CD4-positive, alpha-beta T cell treated with Interleukin-17A for 1 hour (primary cell): ENCODE measurements at places on chromosomes 2 and 18.
A peak's percentile ranks its signal among the peaks of the same experiment; 100 is the strongest.

GRCh38 chr2:112055730-112056625 lies 909 bp downstream of the TMEM87B start:
- DNase-seq: peak; percentile 41

GRCh38 chr2:239233576-239233975 lies 167.2 kb downstream of the HDAC4 start:
- DNase-seq: no peak

DNA sequence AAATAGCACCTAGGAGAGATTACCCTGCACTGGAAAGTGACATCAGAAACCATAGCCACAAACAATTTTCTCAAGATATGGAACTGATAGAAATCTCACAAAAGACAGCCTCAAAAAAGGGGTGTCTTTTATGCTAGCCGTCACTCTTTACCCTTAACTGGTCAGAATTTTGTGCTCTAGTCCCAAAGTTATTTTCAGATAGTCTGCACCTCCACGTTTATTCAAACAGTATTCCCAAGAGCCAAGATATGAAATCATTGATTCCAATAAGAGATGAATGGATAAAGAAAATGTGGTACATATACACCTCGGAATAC lies 23.5 kb upstream of the PMAIP1 start:
- DNase-seq: no peak

DNA sequence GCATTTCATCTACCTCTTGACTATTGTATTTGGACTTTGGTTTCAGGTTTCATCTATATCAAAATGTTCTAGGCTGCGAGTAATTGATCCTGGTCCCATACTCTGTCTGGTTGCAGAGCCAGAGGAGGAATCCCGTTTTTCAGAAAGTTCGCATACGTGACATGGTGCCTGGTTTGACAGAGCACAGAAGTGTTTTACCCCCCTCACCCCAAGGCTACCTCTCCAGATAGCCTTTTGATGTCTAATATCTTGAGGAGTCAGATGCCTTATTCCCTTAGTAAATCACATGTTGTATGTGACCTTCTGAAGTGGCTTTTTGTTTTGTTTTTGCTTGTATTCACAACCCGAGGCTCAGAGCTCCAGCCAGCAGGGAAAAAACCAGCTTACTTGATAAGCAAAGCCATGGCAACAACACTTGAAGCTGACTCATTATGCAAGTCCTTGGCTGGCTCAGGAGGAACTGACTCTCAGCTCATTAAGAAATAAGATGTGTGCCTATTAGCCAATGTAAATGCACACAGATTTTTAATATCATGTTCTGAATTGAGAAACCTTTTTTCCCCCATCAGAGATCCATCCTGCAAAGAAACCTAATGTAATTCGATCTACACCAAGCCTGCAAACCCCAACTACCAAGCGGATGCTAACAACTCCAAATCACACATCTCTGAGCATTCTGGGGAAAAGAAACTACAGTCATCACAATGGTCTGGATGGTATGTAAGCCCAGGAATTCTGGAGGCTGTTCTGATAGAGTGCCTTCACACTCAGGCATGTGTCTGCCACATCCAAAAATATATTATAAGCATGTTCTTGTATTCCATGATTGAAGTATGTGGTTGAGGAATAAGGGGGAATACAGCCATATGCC lies 41.4 kb downstream of the OXER1 start:
- peak; percentile 37 for DNase-seq

- no peak for DNase-seq
These were observed 66.2 kb downstream of the TRAPPC8 start for GRCh38 chr18:31876707-31877106.

DNA sequence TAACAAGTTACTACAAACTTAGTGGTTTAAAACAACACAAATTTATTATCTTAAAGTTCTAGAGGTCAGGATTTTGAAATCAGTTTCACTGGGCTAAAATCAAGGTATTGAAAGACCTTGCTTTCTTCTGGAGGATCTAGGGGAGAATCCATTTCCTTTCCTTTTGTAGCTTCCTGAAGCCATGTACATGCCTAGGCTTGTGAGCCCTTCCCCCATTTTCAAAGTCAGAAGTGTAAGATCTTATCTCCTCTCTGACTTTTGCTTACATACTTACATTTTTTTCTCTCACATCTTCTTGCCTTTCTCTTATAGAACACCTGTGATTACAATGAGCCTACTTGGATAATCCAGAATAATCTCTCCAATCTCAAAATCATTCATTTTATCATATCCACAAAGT lies 78.7 kb upstream of the MBOAT2 start:
- no peak for DNase-seq

DNA sequence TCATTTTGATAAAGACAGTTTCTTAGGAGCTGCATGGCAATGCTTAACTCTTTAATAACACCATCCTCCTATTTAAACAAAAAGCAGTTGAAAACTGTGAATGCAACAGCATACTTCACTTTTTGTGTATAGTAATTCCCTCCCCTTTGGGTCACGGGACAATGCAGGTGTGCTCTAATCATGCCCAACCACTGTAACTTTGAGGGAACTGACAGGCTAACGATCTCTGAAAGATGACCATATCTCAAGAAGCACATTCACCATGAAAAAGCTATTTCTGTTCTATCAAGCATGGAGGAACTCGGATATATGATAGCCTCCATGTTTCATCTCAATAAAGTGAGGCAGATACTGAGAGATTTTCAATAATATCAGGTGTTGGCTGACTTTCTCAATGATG lies 81.1 kb upstream of the CD226 start:
- no peak for DNase-seq

- no peak for DNase-seq
These were observed 134.6 kb upstream of the KLHL29 start for GRCh38 chr2:23250371-23250770.

GRCh38 chr2:44970846-44971450 lies 29.4 kb downstream of the SIX3 start:
- DNase-seq: no peak

GRCh38 chr2:64012115-64012514 lies 7.1 kb downstream of the VPS54 start:
- DNase-seq: no peak

GRCh38 chr18:76672627-76673026 lies 149.7 kb upstream of the ZNF236 start:
- DNase-seq: no peak

- no peak for DNase-seq
These were observed 84.1 kb upstream of the ASB18 start for GRCh38 chr2:236348279-236348678.

DNA sequence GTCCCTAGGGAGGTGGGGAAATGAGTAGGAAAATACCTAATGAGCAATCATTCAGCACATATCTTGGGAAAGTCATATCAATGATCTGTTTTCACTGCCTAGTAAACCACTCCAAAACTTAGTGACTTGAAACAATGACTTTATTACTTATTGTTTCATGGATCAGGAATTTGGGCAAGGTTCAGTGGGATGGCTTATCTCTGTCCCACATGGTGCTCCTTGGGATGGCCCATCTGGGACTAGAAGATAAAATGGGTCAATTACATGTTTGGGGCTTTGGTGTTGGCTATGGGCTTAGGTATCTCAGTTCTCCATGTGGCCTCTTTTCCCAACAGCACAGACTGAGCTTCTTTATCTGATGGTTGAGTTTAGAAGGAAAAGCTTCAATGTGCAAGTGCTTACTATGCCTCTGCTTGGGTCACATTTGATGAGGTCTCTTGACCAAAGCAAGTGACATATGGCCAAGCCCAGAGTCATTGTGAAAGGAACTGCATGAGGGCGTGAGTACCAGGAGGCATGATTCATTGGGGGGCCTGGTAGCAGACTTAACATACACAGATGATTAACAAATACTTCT lies 218.1 kb upstream of the TNP1 start:
- DNase-seq: no peak

- DNase-seq: no peak
These were observed 88.5 kb downstream of the PRKCE start for GRCh38 chr2:45739796-45740485.

- DNase-seq: no peak
These were observed 48.9 kb downstream of the TSN start for GRCh38 chr2:121804340-121804739.

- no peak for DNase-seq
These were observed 238.0 kb upstream of the DOK6 start for GRCh38 chr18:69162649-69163048.

GRCh38 chr2:204361738-204362137 lies 183.5 kb upstream of the PARD3B start:
- DNase-seq: no peak

DNA sequence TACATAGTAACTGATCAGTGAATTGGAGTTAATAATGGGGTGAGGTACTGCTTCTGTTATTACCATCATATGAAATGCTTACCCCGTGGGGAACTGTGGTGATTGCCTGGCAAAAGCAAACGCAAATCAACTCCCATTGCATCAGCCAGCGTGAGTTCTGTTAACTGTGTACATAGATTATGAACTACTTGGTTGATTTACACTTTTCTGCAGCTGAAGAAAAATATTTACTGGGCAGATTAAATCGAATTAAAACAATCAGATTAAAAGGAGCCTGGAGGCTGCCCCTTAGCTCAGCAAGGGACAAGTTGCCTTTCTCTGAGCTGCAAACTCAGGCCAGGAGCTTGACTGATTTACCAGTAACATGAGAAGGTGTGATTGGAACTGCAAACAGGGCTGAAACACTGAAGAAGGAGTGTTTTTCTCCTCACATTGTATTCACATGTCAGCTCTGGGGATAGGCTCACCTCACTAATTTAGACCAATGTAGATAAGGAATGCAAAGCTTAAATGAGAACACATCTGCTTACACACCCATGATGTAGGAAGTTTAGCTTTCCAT lies 220.1 kb downstream of the OSR1 start:
- no peak for DNase-seq

DNA sequence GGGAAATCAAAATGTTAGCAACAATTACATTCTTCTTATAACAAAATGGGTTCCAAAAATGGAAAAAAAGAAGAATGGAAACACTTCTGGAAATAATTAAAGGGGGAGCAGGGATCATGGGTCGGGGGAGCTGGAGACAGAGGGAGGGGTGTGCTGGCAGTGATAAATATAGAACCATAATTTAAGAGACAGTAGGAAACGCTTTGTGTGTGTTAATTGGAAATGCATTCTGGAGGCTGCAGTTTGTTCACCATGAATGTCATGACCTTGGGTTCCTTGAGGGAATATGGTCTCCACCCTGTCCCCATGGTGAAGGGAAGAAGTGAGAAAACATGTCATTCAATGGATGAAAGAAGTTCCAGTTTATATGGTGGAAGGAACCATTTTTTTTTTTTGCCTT lies 540.7 kb downstream of the TNS1 start:
- no peak for DNase-seq

DNA sequence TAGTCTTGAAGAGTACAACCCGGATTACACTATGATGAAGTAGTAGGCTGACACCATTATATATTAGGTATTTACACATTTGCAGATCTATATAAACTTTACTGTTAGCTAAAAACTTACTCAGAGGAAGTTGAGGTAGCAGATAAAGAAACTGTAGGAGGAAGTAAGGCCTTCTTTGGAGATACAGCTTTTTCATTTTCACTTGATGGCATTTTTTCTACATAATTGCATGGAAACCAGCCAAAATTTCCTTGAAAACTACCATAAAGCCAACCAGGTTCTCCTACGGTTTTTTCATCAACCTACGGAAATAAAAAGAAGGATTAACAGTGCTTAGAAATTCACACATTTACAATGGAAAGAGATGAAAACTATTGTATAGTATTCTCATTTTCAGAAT lies 86.6 kb downstream of the FAM228A start:
- DNase-seq: no peak

DNA sequence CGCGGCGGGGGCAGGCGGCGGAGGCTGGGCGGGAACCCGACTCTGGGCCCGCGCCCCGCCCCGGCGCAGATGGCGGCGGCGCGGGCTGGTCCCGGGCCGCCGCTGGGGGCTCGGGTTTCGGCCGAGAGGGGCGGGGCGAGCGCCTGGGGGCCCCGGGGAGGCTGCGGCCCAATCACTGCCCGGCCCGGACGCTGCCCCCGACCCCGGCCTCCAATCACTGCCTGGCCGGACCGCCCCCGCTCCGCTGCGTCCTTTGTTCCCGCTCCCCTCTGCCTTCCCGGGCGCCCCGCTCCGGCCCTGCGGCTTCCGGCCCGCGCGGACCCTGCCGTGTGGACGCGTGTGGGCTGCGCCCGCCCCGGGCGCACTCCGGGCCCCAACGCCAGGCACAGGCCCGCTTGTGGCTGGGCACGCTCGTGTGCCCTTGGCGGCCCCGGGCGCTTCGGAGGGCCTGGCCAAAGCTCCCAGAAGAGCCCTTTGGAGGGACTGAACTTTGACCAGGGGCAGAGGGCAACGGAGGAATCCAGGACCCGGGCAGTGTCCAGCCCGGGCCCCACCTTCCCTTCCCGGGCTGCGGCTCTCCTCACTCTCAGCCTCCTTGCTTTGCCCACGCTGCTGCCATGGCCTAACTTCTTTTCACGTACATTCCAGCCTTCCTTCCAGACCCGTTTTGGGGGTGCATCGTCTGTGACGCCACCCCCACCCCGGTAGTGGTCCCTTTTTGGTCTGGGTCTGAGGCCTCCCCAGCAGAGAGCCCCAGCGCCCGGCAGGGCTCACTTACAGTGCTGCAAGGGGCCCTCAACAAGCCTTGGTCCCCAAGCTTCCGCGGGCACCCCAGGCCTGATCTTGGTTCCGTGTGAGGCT lies 27.1 kb upstream of the PTMA start:
- no peak for DNase-seq

- no peak for DNase-seq
These were observed 4.3 kb downstream of the EPB41L5 start for GRCh38 chr2:120017201-120017600.

DNA sequence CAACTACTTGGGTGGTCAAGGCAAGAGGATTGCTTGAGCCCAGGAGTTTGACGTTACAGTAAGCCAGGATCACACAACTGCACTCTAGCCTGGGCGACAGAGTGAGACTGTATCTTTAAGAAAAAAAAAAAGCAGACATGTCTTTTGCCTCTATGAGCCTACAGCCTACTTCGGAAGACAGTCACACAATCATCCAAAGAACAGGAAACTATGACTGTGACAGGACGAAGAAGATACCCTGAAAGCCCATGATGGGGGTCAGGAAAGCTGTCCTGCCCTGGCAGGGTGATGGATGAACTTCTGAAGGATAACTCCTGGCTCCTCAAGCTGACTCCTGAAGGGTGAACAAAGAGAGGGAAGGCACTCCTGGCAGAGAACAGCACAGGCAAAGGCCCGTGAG lies 251.7 kb upstream of the SIX2 start:
- no peak for DNase-seq

DNA sequence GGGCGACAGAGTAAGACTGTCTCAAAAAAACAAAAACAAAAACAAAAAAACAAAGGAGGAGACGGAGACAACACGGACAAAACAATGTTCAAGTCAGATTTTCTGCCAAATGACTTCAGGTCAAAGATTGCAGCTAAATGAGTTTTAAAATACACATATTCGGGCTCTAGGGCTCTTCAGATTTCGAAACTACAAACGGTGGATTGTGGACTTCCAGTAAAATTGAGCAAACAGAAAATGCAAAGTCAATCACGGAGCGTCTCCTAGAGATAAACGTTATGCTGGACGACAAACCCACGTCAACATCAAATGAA lies 558 bp downstream of the MRPS5 start:
- no peak for DNase-seq

DNA sequence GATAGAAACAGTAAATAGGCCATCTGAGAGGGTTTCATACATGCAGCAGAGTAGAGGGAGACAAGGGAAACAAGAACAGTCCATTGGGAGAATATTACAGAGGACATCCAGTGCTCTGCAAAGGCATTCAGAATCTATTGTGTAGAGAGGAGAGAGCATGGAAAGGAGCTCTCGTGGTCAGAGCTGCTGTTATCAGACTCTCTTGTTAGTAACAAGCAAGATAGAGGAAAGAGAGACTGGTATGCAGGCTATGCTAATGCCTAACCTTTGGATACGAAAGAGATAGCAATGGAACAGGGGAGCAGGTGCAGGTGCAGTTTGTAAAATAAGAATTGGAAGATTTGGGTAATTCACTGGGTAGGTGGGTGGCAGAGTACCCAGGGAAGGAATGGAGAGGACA lies 855.9 kb downstream of the CNTNAP5 start:
- DNase-seq: no peak
